ENCODE measurements at places on chromosomes 7 and 10. TPM values are rescaled to one million over a fixed set of nuclear protein-coding genes. Genes with fewer than 3 reads are reported as not detected.

The CNTNAP2 gene
- total RNA-seq = not detected

The CABCOCO1 gene
- not detected for total RNA-seq

DNA sequence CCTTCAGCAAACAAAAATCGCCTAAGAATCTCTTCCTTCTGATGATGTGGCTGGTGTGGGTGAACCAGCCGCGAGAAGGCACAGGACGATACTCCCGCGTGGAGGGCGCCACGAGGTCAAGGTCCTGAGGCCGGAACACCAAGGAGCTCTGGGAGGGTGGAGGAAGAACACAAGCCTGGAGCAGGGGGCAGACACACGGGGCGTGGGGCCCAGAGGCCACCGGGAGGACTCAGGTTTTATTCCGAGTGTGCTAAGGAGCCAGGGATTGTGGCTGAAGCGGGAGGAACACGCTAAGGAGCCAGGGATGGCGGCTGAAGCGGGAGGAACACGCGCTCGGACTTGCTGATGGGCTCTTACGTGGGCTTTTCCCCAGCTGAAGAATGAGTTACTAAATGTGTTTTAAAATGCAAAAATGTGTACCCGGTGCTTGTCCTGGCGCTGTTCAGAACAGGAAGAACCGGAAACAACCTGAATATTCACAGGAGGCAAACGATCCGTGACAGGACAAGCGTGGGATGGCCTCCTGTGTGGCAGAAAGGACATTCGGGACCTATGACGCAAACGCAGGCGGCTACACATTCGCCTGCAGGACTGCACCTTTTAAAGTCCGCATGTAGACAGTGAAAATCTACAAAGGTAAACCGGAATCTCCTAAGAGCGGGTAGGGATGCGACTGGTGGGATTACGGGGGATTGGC is 64.0 kb downstream of the MAD1L1 start:
- DNase-seq = no peak

DNA sequence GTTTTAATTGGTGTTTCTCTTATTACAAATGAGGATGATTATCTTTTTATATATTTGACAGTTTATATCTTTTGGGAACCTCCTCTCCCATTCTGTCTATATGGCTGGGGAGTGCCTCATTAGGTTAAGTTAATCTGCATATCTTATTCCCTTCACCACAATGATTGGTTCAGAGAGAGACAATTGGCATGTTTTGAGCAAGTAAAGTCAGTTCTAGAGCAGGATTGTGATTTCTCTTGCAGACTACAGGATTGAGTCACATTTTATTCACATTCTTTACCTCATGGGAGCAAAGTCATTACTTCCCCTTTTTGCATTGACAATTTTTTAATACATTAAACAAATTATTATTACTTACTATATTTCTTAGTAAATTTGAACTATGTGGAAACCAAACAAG is 345.6 kb downstream of the MDFIC start:
- no peak for DNase-seq

- peak; percentile 40 for DNase-seq
Observed at GRCh38 chr10:108544500-108545120, 1378.7 kb downstream of the XPNPEP1 start.

GRCh38 chr7:137962875-137963507 is 38.9 kb downstream of the CREB3L2 start:
- DNase-seq = no peak

DNA sequence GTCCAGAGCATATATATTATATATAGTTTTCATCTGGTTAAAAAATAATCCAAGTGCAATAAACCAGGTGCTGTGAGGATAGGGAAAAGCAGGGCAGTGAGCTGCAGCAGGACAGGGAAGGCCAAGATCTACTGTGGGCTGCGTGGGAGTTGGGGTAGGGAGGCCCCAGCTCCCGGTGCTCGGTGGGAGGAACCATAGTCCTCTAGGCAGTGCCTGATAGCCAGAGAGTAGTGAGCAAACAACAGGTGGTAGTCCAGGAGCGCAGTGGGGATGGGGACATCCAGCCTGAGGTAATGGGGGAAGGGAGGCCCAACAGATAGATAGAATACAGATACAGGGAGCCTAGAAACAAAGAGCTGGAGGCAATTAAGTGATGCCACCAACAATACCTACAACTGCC is 4.1 kb upstream of the BMPR1A start:
- DNase-seq = no peak

- no peak for DNase-seq
Observed at GRCh38 chr10:9621216-9621615, 1396.5 kb upstream of the CELF2 start.

GRCh38 chr7:118974836-118975235 is 750.3 kb downstream of the ANKRD7 start:
- DNase-seq = no peak

GRCh38 chr10:131065673-131066305 is 245.7 kb downstream of the TCERG1L start:
- no peak for DNase-seq

Data from heart left ventricle (tissue), 16 donors.